ENCODE measurements at places on chromosomes 1 and 21.

GRCh38 chr1:2848006-2848670, 46.6 kb upstream of the TTC34 start:
- no peak for DNase-seq

GRCh38 chr1:55993646-55994318, 585.6 kb downstream of the PLPP3 start:
- DNase-seq = no peak

DNA sequence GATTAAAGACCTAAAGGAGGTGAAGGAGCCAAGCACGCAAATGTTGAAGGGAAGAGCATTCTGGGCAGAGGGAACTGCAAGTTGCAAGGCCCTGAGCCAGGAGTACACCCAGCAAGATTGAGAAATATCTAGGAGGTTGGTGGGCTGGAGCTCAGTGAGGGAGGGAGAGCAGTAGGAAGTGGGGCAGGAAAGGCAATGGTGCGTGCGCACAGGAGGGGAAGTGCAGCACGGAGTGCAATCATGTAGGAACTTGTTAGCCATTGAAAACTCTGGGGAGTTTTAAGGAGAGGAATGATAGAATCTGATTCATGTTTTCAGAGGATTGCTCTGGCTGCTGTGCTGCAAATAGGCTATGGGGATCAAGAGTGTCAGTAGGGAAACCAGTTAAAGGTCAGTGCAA, 13.2 kb upstream of the IGSF3 start:
- no peak for DNase-seq

- no peak for DNase-seq
These were observed 39.7 kb downstream of the PALMD start for GRCh38 chr1:99685516-99686180.

DNA sequence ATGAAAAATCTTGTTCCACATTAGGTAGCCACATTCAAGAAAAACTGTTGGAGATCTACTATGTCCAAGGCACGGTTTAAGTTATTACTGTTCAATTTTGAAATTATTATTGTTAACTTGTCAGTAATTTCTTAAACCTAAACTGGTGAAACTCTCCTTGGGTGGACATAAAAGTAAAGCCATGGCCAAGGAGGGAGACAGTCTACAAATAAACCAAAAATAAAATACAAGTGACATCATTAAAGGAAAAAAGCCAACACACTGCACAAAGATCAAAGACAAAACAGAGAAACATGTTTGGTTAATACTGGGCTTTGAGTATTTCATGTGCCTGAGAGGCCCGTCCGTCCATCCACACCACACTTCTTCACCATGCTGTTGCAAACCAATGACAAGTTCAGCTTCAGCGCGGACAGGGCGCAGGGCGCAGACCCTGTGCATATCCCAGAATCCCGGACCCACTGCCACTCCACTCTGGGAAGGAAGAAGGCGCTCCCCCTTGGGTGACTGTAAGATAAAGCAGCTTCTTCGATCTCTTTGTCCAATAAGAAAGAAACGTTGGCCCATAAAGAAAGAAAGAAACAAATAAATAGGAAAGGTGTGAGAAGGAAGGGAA, 918 bp upstream of the RASAL2 start:
- DNase-seq = no peak

DNA sequence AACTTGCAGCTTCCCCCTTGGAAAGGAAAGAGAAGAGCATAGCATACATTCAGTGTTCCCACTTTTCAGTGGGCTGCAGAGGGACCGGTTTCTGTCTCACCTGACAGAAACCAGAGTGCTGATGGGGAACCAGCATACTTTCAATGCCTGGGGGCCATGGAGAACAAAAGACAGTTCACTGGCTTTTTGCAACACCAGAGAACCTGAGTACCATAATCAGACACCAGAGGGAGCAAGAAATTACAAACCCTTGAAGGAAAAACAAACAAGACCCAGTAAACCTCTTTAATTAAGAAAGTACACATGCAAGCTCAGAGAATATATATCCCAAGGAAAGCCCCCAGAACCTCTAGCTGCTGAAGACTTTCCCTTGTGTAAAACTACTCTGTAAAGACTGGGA, 51.1 kb downstream of the CSMD2 start:
- no peak for DNase-seq

DNA sequence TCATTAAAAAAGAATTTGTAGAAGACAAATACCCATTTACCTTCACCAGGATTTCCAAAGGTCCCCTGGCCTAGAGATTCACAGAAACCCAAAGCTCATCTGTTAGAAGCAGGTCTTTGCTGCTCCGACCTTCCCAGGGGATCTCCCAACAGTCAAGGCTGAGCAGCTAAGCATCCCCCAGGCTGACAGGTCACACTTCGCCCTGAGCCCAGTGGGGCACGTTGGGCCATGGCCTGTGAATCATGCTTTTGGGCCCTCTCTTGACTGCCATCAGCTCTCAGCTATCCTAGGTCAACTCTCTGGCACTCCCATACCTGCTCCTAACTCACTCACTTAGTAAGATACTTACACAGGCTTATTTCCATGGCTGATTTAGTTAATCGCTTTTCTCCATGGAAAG, 157.7 kb downstream of the DSCAM start:
- DNase-seq = no peak

DNA sequence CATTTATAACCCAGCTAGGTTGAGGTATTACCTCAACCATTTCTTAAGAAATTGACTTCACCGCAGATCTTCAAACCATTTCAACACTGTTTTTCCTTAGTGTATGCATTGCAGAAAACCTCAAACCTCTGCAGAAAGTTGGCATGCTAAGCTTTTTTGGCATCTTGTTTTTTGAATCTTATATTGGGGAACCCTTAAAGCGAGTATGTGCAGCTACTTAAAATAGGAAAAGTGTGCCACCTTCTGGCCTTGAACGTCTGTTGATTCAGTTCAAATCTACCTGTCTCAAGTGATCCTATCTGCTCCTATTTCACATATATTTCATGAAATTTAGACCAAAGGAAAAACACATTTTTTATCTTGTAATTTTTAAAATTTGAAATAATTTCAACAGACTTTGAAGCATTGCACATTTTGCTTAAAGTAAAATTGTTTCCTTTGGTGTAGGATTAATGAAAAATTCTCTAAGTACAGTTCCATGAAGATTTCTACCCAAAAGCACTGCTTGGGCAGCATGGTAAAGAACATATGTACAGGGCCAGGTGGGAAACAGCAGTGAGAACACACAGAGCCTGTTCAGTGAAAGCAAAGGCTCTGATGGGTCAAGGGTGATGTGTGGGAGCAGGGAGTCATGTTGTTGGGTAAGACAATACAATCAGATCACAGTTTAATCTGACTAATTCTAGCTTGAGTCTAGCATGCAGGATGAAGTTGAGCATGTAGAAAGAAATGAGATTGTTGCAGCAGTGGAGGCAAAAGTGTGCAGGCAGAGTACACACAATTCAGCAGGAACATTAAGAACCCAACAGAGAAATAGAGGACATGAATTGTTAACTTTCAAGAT, 17.2 kb downstream of the HENMT1 start:
- DNase-seq = peak; percentile 32

DNA sequence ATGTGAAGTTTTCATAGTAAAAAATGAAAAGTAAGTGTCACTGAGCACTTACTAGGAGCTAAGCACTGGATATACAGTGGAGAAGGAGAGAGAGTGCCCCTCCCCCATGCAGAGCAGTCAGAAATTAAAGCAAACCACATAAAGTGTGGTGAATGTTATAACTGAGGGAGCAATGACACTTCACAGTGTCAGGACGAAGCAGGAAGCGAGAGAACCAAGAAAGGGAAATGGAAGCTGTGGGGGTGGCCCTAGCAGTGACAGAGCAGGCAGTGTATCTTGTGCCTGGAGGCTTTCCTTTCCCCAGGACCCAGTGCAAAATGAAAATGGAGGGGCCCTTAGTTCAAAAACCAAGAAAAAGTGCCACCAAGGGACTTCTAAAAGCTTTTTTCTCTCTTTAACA, 21.5 kb upstream of the RCAN3 start:
- DNase-seq = peak; percentile 62

DNA sequence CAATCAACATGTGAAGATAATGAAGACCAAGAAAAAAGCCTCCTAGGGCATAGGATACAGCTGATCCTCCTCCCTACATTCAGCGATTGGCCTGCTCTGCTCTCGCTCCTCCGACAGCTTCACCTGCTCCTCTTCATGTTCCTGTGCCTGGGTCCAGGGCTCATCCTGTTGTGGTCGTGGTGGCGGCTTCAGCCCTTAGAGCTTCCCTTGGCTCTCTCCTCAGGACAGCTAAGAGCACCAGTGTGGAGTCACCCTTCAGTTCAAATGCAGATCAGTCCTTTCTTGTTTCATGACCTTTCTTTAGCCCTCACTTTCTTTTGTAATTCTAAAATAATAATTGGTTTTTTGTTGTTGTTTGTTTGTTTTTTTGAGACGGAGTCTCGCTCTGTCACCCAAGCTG, 18.7 kb downstream of the CNN3 start:
- no peak for DNase-seq

DNA sequence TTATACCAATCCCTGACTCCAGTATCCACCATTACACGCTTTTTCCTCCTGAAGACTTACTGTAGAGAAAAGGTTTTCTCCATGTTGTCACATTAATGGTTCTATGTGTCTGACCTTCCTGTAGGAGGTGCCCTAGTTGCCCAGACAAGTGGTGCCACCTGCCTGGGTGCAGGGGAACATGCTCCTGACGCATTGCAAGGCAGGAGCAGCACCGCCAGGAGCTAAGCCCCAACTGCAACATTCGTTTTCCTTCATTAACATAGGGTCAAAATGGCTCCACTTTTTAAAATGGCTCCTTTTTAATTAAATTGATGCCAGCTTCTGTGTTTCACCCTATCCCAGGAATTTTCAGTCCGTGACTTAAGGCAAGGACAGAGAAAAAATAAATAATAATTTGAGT, 220.1 kb upstream of the SAMSN1 start:
- DNase-seq = no peak

DNA sequence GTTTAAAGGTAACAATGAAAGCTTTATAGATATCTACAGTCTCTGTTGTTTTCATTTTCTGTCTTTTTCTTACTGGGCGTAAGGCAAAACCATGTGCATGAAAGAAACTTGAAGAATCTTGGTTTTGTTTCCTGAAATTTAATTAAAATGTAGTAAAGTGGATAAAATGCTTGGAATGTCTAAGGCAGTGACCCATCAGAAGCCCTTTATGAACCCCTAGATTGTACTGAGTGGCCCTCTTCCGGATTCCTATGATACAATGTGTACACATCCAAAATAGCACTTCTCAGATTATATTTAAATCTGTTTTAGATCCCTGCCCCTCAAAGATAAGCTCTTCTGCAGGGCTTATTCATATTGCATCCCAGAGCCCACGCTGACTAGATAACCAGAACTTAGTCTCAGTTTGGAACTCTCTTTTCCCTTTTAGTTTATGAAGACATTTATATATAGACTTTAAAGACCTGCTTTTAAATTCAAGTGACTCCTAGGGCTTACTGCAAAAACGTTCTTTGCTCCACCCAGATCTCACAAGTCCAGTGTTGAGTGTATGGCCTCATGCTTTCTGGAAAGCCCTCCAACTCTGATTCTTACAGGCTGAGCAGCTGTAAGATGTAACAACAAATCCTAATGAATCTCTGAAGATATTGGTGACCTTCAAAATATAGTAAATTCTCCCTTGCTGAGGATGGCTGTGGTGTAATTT, 142.9 kb downstream of the LRRC7 start:
- no peak for DNase-seq

All from activated CD4-positive, alpha-beta T cell treated with anti-CD3 and anti-CD28 coated beads, Interleukin-2, amount 50 U/mL, for 24 hours (primary cell).